ENCODE measurements at places on chromosomes 6 and 20.

DNA sequence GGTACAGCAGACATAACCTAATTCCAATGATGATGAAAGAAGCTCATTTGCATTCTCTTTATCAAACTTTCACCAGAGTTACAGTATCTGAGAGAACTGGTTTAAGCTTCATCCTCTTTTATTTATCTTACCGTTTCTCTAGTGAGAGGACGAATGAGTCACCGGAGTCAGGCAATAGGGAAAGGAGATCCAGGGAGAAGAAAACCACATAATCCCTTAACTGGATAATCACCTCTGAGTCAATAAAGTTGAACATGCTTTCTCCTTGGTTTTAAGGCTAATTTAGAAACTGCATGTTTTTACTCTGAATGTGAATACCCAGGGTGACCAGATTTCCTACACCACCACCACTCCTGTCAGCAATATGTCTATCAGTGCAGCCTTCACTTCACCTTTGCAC lies 313.7 kb upstream of the TBX18 start:
- DNase-seq: no peak

DNA sequence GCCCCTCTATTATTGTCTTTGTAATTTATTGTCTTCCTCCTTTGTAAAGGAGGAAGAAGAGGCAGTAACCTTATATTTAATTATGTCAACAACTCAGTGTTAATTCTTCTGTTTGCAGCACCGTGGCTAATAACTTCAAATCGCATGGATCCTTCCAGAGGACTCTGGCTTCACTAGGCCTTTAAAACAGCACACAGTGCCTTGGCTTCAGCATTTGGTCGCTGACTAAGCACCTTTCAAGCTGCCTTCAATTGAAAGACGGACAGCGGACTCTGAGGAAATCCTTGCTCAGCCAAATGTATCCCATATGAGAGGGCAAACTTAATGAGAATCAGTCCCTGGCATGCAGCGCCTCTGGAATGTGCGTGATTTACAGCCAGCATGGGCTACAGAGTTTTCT lies 64.2 kb downstream of the SGK1 start:
- no peak for DNase-seq

GRCh38 chr20:58647162-58647795 lies 3.8 kb upstream of the STX16 start:
- DNase-seq: no peak

DNA sequence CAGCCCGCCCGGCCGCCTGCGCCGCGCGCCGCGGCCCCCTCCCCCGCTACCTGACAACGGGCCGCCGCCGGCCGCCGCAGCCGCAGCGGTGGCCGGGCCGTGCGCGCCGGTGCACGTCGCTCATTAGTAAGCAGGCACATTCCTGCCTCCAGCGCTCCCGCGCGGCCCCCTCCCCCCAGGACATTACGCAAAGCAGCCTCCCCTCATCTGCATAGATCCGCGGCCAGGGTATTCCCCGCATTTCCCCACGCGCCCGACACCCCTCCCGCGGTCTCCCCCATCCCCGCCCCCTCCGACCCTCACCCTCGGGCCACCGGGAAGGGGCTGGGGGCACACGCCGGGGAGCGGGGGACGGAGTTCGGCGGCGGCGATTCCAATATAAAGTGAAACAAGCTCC lies at the start of gene HIVEP2:
Gene HIVEP2 (minus strand): TSS at position 128 of the 397 bp plus-strand sequence. CDS start 170,438 bp downstream, outside the sequence.
- peak; percentile 84 for DNase-seq

GRCh38 chr6:104908888-104909525 lies 47.9 kb upstream of the LIN28B start:
- DNase-seq: no peak
